Stimulated activated CD8-positive, alpha-beta memory T cell treated with anti-CD3 and anti-CD28 coated beads, Interleukin-15, amount 100 ng/mL, for 4 hours (primary cell): ENCODE measurements at places on chromosomes 2 and 18.

GRCh38 chr18:3710712-3711301 lies 260.8 kb downstream of the TGIF1 start:
- no peak for DNase-seq

DNA sequence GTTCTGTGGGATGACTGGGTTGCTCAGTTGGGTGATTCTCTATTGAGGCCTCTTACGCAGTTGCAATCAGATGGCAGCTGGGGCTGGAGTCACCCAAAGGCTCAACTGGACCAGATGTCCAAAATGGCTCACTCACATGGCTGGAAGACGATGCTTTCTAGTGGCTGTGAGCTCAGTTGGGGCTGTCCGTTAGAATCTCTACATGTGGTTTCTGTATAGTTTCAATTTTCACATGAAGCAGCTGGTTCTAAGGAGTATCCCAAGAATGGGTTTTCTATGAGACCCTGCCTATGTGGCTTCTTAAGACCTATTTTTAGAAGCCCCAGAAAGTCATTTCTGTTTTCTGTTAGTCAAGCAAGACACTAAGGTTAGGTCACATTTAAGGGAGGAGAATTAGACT lies 4.4 kb downstream of the XRCC5 start:
- DNase-seq = no peak

- no peak for DNase-seq
Observed at GRCh38 chr2:46298272-46298521, 990 bp downstream of the EPAS1 start.

DNA sequence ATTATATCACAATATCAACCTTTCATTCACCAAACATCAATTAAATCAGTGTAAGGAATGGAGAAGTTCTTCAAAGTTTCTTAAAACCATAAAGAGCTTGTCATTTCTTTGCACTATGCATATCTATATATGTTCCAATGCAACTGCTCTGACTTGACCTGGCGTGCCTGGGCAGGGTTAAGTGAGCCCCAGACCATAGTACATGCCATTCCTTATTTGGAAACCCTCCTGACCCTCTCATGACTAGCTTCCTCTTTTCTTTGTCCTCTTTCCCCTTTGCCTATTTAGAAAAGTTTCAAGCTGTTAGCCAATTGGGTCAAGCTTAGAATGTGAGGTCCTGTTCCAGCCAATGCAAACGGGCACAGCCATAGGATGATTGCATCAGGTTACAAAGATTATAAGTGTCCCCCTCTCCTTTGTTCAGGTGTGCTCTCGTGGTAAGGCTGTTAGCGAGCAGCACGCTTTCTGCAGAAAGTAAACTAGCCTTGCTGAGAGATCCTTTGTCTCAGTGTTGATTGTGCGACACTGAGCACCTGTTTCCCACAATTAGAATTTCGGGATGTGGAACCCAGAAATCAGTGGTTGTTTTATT lies 78.2 kb upstream of the UXS1 start:
- no peak for DNase-seq

DNA sequence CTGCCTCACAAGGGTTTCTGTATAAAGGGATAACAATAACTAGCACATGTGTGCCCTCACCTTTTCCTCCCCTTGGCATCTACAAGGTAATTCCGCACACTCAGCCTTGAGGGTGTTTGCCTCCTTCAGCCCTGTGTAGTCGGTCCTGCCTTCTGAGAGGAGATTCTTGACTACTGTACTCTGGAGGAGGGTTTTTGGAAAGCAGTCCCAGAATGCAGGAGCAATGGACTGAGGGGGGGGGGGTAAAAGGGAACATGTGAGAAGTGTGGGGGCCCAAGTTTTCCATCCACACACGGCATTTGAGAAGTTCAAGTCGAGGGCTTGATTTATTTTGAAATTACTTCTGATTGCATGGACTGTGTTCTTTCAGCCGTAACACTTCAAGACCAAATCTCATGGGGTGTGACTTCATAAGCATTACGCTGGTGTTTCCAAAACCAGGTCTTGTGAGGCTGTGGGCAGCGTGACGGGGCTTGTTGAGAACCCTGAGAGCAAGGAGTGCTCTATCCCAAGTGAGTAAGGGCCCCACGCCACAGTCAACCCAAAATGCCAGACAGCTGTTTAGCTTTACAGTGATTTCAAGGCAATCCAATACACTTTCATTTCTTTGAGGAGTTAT lies 198.7 kb upstream of the MEIS1 start:
- DNase-seq = no peak

- DNase-seq = peak; percentile 63
Observed at GRCh38 chr2:190649035-190649797, at the start of gene NAB1. Gene NAB1, plus strand, starts transcription at chr2:190649083. Its CDS starts 10,094 bp downstream, at chr2:190659177.

DNA sequence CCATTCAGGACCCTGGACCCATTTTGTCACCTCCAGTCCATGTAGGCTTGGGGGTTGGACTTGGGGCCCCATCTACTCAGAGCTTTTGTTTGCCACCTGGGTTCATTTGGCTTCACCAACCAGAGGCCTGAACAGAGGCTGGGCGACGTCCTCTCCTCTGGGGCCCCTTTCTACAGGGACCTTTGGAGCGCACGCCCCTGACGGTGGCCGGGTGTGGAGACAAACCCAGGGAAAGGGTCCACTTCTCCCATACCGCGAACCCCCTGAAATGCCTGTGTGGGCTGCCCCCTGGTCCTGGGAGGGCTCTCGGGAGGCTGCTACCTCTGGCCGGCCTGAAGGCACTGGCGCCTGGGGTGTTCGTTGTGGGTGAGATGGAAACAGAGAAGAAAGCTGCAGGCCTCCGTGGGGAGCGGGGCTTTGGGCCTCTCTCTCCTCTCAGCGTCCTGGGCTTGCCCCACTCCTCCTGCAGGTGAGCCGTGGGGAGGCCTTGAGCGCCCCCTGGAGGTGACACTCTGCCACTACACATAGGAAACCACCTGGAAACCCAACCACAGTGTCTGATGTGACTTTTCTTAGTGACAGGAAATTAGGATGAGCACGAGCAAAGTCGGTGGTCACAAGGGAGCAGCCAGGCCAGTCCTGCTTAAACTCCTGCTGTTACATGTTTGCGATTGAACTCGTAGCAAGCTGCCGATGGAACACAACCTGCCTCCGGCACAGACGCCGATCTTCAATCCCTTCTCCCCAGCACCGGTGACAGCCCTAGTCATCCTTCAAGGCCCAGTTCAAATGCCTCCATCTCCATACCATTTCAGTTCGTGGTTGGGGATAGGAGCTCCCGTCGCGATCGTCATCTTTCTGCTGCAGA lies 12.0 kb upstream of the NTSR2 start:
- no peak for DNase-seq

DNA sequence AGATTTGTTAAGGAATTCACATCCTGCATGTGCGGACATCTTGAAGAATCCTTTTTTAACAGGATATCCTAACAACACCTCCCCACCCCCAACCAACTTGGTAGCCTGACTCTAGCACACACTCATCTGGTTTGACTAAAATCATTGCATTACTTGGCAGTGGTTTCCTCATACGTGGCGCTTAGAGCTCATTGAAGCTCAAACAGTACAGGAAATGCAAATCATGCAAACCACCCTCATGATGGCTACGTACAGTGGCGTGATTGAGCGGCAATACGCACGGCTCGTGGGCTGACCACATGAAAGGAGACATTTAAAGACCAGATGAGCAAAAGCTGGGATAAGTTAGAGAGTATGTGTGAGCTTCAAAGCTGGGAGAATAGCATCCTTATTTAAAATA lies 336.2 kb downstream of the ZEB2 start:
- peak; percentile 55 for DNase-seq
